HEK293T (cell line): ENCODE measurements at places on chromosomes 13 and 19.
A peak's percentile ranks its signal among the peaks of the same experiment; 100 is the strongest.

GRCh38 chr13:110305544-110305943 is 1.4 kb downstream of the COL4A1 start:
- DNase-seq = no peak

- peak; percentile 68 for DNase-seq
These were observed 10.3 kb upstream of the BICRA start for GRCh38 chr19:47598407-47599349.

- DNase-seq = no peak
These were observed 1629.4 kb downstream of the PCDH9 start for GRCh38 chr13:65600702-65601101.

- no peak for DNase-seq
These were observed 21.0 kb downstream of the GRIK5 start for GRCh38 chr19:42048992-42049391.

DNA sequence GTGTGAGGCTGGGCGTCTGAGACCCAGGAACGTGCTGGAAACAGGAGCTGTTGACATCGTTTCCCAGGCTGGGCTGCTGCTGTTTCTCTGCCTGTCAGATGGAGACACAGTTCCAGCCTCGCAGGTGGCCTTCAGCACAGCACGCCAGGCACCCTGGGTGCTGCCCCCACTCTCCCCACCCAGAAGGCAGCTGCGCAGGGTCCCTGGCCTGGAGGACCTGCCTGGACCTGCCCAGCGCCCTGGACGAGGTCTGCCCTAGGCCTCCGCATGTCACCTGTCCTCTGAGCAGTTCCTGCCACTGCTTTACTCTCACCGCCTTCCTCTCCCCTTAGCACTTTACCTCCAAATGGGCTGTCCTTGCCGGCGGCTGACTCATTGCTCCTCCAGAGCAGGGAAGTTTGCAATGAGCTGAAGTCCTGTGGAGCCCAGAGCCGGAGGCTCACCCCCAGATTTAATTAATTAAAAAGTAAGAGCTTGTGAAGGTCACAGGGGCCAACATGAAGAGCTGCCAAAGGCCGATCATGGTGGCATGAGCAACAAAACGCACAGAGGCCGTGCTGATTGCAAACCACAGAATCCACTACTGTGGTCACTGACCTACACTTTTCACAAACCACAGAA is 32.2 kb downstream of the C13orf46 start:
- DNase-seq = no peak

DNA sequence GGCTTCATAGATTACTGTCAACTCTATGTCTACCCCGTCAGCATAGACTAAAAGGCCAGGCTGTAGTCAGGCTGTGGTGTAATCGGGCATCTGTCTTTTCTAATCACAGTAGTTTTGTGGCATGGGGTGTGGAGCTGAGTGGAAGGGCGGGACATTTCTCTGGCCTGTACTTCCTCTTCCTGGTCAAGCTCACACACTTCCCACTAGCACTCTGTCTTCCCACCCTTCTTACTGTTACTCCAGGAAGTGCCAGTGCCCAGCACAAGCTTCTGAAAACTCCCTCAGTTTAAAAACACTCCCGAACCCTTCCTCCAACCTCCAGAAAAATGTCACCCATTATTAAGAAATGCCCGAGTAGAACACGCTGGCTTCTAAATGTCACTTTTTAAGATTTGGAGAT is 229.8 kb downstream of the KLF5 start:
- DNase-seq = no peak

DNA sequence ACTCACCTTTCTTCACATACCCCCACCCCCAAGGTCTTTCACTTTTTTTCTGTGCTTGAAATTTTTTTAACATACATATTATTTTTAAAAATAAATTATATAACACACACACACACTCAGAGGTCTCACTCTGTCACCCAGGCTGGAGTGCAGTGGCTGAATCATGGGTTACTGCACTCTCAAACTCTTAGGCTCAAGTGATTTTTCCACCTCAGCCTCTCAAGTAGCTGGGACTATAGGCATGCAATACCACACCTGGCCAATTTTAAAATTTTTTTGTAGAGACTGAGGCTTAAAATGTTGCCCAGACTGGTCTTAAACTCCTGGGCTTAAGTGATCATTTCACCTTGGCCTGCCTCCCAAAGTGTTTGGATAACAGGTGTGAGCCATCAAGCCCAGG is 32.9 kb upstream of the ZNF429 start:
- DNase-seq = no peak

DNA sequence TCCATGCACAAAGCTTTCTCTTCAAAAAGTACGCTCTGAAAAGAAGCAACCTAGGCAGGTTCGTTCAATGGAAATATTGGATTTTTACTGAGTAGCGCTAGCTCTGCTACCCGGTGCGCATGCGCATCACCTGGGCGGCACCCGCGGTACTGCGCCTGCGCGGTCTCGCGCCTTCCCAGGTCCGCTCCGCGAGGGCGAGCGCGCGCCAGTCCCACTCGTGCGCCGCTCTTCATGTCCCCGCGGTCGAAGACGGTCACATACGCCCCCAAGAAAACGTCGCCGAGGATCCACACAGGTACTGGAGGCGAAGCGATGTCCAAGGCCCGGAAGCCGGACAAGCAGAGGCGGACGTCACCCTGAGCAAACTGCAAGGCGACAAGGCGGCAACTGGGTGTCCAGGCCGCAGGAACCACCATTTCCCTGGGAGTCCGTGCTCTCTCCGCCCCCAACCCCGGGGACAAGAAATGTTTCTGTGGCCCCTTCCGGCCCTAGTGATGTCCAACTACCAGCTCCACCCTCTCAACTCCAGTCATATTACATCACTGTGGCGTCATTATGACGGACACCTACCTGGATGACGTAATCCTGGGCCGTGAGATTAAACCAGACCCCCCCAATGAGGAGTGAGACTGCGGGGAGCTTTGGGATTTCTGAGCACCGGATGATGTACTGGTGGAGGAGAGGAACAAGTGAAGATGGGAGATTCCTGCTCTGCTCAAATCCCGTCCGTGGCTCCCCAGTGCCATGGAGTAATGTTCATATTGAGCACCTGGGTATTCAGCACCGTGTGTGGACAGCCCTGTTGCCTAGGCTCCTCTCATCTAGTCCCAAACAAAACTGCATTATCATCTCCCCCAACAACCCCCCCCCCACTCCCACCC is 4.8 kb upstream of the KCNC3 start:
- peak; percentile 93 for DNase-seq

DNA sequence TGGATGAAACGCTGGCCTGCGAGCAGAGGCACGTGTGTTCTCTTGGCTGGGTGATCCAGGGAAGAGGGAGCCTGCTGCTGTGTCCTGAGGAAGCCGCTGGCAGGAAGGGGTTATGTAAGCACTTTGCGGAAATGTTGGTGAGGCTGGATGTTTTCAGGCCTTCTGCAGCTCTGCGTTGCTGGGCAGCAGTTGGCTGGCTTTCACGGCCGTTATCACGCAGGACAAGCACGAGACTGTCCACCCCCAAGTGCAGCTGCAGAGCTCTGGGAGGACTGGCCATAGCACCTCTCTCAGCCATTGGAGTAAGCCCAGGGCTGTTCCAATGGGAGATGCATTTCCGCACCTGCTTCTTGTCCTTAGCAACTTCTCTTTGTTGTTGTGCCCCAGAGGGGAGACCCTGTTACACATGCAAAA is 146.9 kb upstream of the SOX21 start:
- no peak for DNase-seq

GRCh38 chr13:41467425-41467945 is 10.1 kb downstream of the RGCC start:
- no peak for DNase-seq

GRCh38 chr19:48490981-48491792 is 20.4 kb downstream of the LMTK3 start:
- peak; percentile 82 for DNase-seq
